Frontal cortex (tissue), 4 donors: ENCODE measurements at places on chromosomes 11 and 22. TPM values are rescaled to one million over a fixed set of nuclear protein-coding genes. Genes with fewer than 3 reads are reported as not detected.

CHADL gene
- 1.6 TPM for total RNA-seq

DNA sequence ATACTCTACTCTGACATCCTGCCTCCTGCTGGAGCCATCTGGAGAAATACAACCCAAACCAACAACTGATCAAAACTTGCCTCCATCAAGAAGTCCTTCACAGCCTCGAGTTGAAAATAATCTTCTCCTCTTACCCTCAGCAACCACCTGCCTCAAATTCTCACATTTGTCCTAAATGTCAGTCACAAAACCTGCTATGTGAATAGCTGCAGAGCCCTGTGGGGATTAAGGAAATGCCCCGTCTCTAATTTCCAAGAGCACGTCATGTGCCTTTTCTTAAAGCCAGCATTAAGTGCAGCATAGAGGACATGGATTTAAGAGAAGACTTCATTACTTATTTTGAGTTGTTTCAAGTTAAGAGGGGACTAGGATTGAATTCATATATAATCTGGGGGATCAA is 105.9 kb downstream of the TRPC6 start:
- DNase-seq, result no peak

- DNase-seq, result no peak
Observed at GRCh38 chr11:2250485-2250884, 19.9 kb downstream of the ASCL2 start.

GRCh38 chr11:94148189-94148588 is 19.5 kb downstream of the PANX1 start:
- DNase-seq, result no peak
